ENCODE measurements at places on chromosomes 7 and 10.

DNA sequence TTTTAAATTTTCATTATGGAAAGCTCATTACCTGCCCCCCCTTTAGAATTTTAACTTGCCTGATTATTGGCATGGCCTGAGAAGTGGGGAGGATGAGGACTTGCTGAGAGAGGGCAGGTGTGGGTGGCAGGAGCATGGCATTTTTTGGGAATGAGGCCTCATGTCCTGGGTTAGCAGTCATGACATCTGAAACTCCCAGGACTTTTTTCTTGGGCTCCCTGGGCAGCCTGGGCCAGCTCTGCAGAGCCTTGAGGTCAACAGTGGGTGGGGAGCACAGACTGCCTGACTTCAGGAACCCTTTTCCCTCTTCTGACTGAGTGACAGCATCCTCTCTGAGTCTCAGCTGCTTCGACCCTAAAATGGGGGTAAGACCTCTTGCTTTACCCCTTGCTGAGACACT is 46.3 kb downstream of the EEPD1 start:
- no peaks in the 10 kb centered on the region for H3K27me3 ChIP-seq
- no peak for DNase-seq
- H3K4me3 ChIP-seq: no peak overlapping the region
- H3K36me3 ChIP-seq: no peaks in the 10 kb centered on the region

GRCh38 chr7:34385384-34385783 is 272.6 kb upstream of the NPSR1 start:
- H3K27me3 ChIP-seq: no peaks in the 10 kb centered on the region
- H3K4me1 ChIP-seq: no peaks in the 10 kb centered on the region
- no peak overlapping the region for H3K27ac ChIP-seq
- no peak overlapping the region for H3K4me3 ChIP-seq

DNA sequence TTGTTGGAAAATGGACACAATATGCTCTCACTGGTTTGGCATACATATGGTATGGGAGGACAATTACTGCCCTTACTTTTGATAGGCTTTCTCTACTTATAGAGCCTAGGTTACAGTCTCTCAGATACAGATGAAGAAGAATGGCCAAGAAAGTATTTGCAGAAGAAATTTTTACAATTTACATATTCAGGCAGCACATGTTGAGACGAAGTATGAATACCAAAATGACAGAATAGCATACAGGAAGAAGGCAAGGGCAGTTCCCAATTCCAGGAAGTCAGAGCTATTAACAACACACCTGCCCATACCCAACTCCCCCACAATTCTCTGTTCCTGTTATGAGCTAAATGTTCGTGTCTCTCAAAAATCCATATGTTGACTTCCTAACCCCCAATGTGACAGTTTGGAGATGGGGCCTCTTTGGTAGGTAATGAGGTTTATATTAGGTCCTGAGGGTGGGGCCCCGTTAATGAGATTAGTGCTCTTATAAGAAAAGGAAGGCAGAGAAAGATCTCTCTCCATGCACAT is 67.8 kb downstream of the DOCK4 start:
- peaks cover 3% of the 10 kb centered on the region for H3K4me1 ChIP-seq
- no peak overlapping the region for H3K27ac ChIP-seq
- H3K27me3 ChIP-seq: no peaks in the 10 kb centered on the region
- no peak for DNase-seq
- H3K4me3 ChIP-seq: no peak overlapping the region
- H3K36me3 ChIP-seq: no peaks in the 10 kb centered on the region

GRCh38 chr10:119243488-119243887 is 36.1 kb downstream of the GRK5 start:
- H3K27ac ChIP-seq: no peak overlapping the region
- H3K27me3 ChIP-seq: no peaks in the 10 kb centered on the region
- peaks cover 5% of the 10 kb centered on the region for H3K4me1 ChIP-seq
- H3K36me3 ChIP-seq: no peaks in the 10 kb centered on the region
- no peak overlapping the region for H3K4me3 ChIP-seq
- no peak for DNase-seq

DNA sequence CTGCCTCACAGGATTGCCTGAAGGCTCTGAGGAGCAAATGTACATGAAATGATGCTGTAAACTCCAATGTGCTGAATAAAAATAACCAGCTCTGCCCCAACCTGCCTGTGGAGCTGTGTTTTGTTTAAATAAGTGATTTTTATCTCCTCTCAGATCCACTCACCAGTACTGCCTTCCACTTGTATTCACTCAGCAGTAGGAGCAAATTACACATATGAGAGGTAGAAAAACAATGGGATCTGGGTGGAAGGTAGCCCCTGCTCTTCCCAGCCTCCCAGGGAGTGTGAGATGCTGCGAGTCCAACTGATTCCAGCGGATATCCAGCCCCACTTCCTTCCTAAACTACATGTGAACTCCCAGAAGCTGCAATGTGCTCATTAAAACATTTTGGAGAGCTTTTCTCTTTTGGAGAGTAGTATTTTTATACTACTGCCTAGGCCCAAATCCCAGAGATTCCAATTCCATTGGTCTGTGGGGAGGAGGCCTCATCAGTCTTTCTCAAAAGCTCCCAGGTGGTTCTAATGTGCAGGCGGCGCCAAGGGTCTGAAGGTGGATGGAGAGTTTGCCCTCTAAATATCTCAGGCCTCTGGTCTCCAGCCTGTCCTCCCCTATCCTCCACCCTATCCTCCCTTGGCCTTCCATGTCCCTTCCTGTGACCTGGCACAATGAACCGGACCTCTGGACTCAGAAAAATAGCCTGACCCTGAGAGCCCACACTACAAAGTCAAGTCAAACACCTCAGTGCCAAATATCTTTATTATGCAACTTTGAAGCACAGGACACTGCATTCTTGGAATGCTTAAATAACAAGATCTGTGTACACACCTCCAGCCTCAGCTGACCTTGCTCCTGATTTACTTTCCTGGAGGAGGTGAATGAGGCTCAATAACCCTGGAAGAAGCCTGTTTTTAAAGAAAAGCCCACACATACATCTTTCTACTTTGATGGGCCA is 46.2 kb downstream of the CPVL start:
- no peak overlapping the region for H3K4me3 ChIP-seq
- no peak for DNase-seq
- H3K27ac ChIP-seq: no peak overlapping the region

DNA sequence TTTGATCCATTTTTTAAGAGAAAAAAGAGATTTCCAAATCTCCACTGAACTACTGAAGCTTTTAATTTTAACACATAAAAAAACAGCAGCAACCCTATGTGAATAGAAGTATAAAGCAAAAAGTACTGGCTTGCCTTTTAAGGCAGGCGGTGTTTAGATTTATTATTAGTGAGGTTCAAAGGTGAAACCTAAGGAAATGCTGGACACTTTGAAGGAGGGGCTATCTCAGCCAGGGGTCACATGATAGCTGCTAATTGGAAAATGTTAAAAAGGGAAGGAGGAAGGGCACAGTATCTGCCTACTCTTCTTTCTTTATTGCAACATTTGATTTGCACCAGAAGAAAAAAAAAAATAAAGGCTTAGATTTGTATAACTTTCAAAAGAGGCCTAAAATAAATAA is 183.8 kb downstream of the SKAP2 start:
- H3K4me3 ChIP-seq: no peak overlapping the region
- H3K36me3 ChIP-seq: no peaks in the 10 kb centered on the region
- H3K27me3 ChIP-seq: no peaks in the 10 kb centered on the region
- H3K4me1 ChIP-seq: no peaks in the 10 kb centered on the region
- DNase-seq: no peak

- no peak overlapping the region for H3K27ac ChIP-seq
- no peak for DNase-seq
- no peaks in the 10 kb centered on the region for H3K27me3 ChIP-seq
Observed at GRCh38 chr7:105493923-105494315, 28.2 kb downstream of the PUS7 start.

All from suprapubic skin (tissue), 4 donors.